Activated T-helper 17 cell treated with anti-CD3 and anti-CD28 coated beads, Interleukin-2, amount 50 U/mL, for 72 hours (primary cell): ENCODE measurements at places on chromosomes 4 and X.

- no peak for ATAC-seq
These were observed 104.6 kb upstream of the GRID2 start for GRCh38 chr4:92199135-92199534.

GRCh38 chr4:74123065-74123728 is 24.2 kb upstream of the CXCL2 start:
- no peak for ATAC-seq

DNA sequence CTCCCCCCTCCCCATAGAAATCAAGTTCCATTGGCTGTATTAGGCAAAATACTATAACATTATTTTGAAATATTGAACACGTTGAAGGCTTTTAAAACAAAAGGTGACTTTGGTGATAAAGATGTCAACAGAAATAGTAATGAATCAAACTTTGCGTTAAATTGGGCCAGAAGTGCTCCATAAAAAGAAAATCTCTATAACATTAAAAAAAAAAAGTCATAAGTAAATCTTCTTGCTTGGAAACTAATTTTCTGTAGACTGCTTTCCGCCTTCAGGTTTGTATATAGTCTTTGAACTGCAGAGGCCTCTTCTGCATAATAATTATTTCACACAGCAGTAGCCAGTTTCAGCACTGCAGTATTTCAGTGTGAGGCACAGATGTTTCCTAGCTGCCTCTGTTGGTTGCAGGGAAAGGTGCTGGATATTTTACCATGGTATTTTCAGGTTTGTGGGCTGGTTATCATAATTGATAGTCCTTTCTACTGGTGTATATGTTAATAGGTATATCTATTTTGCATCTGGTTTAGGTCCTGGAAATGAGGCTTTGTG is 158.9 kb downstream of the KDM6A start:
- no peak for ATAC-seq

- no peak for ATAC-seq
These were observed 19.6 kb upstream of the LCORL start for GRCh38 chr4:18041114-18041513.

DNA sequence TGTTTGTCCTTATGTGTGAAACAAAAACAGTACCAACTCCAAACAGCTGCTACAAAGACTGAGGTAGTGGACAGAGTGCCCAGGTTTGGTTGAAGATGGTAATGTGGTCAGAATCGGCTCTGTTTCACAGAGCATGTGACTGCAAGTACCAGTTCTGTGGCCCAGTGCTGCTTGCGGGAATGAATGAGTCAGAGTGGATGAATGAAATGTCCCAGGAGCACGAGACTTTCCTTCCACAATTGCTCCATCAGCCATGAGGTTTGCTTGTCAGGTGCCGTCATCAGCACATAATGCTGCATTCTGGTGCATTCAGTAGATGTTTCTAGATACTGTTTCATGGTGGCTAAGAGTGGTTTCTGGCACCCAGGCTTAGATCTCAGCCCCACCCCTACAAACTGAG is 84.2 kb downstream of the GPR143 start:
- no peak for ATAC-seq
